ENCODE measurements at places on chromosomes 3 and 15.

GRCh38 chr15:40928821-40929659 is at the start of gene DLL4:
TSS of gene DLL4 (plus strand) at chr15:40929340. CDS start at chr15:40929669, 329 bp downstream.
- DNase-seq: peak; percentile 84

GRCh38 chr15:69706353-69707097 is 253.9 kb downstream of the RPLP1 start:
- DNase-seq: no peak

DNA sequence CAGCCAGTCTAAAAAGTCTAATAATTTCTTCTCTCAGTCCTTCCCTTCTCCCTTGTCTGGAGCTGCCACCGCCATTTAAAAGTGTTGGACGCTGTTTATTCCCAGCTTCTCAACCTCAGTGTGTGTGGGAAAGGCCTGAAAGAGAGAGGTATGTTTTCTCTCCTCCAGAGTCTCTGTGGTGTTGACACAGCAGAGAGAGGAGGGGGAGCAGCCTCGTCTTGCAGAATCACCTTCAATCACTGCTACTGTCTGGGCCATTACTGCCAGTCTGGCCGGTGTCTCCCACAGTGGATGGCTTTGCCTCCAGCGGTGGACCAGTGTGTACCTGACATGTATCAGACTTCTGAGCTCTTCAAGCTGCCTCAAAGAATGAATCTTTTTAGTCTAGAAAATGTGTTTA is 101.4 kb upstream of the TRIM42 start:
- DNase-seq: no peak

DNA sequence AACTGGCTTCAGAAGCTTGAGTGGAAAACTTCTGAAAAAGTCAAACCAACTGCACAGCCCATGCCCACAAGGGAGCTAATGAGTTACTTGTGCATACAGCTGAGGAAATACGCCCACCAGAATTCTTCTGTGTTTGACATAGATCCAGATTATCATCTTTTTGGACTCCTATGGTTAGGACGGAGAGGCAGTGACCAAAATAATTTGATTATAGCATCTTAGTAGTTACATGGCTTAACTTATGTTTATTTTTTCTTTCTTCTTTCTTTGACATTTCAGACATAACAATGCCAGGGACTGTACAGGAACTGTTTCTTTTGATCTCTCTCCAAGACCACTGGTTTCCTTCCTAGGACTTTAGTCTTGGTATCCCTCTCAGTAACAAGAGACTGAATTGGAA is 246.1 kb upstream of the RASGRP1 start:
- DNase-seq: no peak

- no peak for DNase-seq
These were observed 286.1 kb upstream of the TLE3 start for GRCh38 chr15:70383856-70384255.

DNA sequence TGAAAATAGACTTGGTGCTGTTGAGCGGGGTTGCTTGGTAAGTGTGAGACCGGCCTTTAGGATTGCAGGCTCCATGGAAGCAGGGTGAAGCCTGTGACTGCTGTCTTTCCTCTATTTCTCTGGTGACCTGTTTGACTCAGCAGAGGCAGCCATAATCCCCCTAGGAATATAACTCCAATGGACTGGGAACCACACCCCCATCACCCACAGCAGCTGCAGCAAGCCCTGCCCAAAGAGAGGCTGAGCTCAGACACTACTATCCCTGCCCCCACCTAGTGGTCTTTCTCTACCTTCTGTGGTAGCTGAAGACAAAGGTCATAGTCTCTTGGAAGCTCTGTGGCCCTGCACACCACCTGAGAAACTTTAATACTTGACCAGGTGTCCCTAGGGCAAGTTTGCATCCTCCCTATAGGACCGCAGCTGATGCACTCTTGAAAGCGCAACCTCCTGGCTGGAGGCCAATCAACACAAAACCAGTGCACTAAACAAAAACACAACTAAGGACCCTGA is 133.6 kb upstream of the MRPL3 start:
- DNase-seq: no peak

- no peak for DNase-seq
These were observed 13.5 kb downstream of the OCA2 start for GRCh38 chr15:28085489-28086174.

DNA sequence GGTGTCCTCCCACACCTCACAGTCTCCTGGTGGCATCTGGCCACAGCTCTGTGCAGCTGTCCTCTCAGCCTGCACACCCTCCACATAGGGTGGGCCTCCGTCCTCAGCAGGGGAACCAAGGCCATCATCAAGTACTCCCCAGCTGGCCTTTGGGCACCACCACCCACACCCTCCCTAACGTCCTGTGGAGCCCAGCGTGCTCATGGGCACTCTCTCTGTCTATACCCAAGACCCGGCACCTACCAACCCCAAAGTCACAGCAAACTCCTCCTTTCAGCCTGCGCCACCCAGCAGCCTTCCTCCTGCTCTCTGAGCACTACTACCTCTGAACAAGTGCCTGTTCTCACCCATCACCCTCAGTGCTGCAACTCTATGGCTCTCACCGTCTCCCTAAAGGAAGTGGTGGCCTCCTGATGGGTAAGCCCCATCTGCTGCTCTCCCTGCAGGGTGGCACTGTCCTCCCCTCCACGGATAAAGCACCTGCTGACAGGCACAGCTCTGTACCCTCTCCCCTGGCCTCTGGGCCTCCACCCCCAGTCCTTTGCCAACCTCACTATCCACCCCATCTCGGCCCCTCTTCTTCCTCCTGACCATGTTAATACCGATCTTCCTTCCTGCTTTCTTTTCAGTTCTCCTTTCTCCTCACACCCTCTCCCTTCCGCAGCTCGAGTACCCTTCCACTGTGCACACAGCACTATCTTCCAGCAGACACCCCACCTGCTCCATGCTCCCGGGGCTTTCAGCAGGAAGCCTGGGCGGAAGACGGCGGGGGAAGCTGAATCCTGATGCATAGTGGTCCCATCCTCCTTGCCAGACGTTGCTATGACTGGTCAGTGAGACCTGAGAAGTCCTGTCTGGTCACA is 31.5 kb downstream of the SLC41A3 start:
- no peak for DNase-seq

- DNase-seq: no peak
These were observed 6.8 kb upstream of the LRIG1 start for GRCh38 chr3:66507423-66508260.

DNA sequence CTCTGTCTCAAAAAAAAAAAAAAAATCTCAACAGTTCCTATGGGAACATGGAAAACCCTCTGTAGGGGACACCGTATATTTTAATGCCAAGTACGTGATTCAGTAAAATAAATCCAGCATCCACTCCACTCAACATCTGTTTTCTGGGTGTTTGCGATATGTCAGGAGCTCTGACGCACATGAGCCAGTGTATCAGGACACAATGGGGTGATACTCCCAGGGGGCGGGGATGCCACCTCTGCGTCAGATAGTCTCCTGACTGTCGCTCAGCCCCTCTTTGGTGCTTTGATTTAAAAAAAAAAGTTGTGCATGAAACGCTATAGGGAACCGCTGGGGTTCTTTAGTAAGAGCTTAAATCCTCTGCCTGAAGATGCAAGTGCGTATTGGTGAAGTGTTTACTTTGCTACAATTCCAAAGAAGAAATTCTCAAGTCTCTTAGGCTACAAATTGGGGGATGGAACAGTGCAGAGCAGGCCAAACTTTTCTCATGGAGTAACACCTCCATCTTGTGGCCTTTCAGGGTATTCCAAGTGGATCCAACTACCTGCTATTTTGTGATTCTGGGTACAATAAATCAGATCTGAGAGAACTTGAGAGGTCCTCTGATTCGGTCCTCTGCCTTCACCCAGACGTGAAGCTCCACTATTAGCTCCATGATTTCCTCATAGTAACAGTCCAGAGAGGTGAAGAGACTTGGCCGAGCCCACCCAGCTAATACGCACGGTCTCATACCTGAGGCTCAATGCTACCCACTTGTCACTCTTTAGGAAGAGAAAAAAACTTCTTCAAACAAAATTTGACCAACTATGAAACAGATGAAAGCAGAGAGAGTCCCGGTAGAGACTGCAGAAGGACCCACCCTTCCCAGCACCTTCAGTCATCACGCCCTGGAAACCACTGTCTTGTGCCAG is 9.3 kb upstream of the NR2E3 start:
- DNase-seq: peak; percentile 70

DNA sequence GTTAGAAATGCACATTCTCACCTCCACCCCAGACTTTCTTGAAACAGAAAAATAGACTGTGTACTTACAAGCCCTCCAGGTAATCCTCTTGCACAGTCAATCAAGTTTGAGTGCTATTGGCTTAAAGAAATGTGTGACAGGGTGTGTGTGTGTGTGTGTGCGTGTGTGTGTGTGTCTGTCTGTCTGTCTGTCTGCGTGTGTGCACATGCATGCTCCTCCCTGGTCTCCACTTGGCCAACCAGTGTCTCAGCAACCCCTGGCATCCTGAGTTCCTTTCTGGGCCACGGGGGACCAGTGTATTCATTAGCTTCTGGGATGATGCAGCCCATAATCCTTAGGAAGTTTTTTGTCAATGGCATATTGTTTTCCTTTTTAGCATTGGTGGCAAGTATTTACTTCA is 128.8 kb upstream of the IL12A start:
- no peak for DNase-seq

- no peak for DNase-seq
These were observed 11.9 kb downstream of the CERS3 start for GRCh38 chr15:100516643-100517512.

DNA sequence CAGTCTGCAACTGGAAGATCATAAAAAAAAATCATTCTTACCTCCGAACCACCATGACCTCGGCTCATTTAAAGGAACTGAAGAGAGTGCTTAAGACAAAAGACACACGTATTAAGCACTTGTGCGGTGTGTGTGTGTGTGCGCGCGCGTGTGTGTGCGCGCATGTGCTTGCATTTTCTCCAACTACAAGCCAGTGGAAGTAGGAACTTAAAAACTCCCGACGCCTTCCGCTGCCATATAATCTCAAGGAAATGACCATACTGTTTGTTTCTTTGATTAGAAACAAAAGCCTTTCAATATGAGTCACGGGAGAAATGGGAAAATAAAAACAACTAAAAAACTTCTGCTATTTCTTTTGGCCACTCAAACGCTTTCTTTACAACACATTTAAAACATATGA is 32.4 kb downstream of the FRMD4B start:
- DNase-seq: no peak

DNA sequence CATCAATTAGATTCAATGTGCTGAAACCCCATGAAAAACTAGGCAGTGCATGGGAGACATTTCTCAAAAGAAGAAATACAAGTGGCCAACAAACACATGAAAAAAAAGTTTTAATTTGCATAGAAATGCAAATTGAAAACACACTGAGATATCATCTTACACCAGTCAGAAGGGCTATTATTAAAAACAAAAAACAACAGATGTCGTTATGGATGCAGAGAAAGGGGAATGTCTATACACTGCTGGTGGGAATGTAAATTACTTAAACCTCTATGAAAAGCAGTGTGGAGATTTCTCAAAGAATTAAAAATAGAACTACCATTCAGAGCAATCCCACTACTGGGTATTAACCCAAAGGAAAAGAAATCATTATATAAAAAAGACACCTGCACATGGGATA is 98.7 kb downstream of the CCNL1 start:
- no peak for DNase-seq

GRCh38 chr3:175477651-175478224 is 618.6 kb downstream of the NAALADL2 start:
- DNase-seq: peak; percentile 16

- DNase-seq: no peak
These were observed 191.0 kb downstream of the STT3B start for GRCh38 chr3:31723701-31724100.

DNA sequence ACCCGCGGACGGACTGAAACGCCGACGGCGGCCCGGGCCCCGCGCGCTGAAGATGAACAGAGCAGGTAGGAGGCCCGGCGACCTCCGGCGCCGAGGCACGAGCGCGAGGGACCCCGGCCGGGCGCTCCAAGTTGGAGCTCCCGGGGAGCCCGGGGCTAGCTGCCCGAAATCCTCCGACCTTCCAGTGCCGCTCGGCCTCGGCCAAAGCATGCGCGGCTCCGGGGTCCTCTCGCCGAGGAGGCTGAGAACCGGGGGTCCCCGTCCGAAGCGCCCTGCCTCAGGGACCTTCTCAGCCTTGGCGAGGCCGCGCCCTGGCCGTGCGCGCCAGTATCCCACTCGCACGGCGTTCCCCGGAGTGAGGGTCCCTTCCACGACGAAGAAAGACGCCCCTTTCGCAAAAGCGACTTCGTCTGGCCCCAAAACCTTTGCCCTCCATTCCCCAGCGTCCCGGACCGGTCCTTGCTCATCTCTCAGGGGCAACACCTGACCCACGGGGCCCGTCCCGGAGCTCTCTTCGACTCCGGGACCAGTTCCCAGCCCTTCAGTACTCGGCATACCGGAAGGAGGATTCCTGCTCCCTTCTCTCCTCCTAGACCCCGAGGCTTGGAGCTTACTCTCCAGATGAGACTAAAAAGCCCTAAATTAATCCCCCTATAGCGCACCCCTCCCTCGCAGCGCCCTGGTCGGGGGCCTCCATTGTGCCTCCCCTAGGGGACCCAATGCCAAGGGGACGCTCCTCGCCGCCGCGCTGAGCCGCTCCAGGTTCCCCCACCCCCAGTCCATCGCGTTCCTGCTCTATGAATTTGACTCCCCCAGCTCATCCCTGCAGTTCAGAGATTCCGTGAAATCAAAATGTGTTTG is 7.7 kb upstream of the FGD5 start:
- no peak for DNase-seq

GRCh38 chr3:12947504-12948369 is 106.4 kb upstream of the RPL32 start:
- DNase-seq: no peak

- peak; percentile 65 for DNase-seq
These were observed 29.0 kb upstream of the TIMP4 start for GRCh38 chr3:12187448-12188327.

DNA sequence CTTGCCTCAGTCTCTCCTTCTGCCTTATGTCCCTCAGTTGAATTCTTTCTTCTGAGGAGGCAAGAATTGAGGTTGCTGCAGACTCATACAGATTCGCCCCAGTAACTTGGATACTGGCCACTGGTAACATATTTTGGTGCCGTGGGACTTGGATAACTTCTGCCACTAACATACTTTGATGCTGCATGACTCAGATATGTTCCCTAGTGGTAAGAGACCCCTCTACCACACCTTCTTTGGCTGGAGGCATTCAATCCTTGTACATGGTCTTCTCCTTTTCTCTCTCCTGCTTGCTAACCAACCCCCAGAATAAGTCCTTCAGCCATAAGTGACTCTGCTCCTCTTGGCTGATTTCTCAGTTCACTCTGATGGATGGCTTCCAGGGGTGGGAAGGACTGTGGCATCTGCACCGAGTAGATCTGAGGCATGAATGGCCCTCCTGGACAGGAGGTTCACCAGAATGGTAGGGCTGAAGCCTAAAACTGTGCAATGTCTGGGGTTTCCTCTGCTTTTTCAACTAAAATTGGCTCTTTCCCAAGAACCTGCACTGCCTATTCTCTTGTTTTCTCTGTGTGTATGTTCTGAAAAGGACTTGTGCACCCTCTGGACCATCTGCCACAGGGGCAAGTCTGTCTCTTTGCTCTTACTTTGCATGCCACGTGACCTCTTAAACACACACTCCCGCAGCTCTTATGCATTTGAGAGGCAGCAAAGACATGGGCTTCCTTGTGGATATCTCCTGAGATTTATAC is 55.5 kb upstream of the FSTL1 start:
- DNase-seq: no peak

- DNase-seq: no peak
These were observed 983 bp upstream of the ALAS1 start for GRCh38 chr3:52196977-52197376.

GRCh38 chr15:60787837-60788691 is 309.1 kb upstream of the ICE2 start:
- DNase-seq: no peak

GRCh38 chr3:157404381-157404780 is 32.3 kb upstream of the PTX3 start:
- DNase-seq: no peak

GRCh38 chr3:159872374-159873109 is 116.1 kb upstream of the IL12A start:
- DNase-seq: no peak

- DNase-seq: no peak
These were observed 18.3 kb upstream of the IL20RB start for GRCh38 chr3:136939489-136939888.
